ENCODE measurements at places on chromosomes 3 and 15. TPM values are rescaled to one million over a fixed set of nuclear protein-coding genes. Genes with fewer than 3 reads are reported as not detected.

DNA sequence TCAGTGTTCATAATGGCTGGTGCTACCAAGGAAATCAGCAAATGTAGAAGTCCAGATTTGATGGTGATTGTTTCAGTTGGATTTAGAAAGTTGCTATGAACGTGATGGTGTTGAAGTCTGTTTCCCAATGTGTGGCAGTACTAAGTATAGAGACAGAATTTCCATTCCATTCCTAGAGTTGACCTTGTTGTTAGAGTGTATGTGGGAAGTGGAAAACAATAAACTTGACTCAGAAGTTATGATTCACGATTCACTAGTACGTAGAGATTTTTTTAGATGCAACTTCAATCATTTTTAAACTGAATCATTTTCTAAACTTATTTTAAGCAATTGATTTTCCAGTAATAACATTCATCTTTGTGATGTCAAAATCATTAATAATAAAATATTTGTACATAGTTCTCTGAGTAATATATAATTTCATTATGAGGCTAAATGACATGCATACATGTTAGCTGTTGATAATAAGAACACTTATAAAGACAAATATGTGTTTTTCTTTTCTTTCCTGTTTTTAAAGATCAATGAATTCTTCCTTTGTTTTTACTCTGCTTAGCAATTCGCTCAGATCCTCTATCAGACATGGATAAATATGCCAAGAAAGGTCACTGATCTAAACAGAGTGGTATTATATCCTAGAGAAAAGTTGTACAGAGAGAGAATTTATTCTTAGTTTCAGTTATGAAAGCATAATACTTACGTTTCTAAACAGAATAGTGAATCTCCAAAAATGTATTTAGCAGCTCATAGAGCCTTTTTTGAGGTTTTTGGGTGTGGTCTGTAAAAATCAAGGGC, 108.8 kb upstream of the GPR149 start:
- no peak for DNase-seq
- no peaks in the 10 kb centered on the region for H3K4me1 ChIP-seq
- no peak overlapping the region for H3K27ac ChIP-seq
- no peaks in the 10 kb centered on the region for H3K27me3 ChIP-seq

GRCh38 chr3:77906102-77906709, 866.3 kb downstream of the ROBO2 start:
- no peak overlapping the region for H3K27ac ChIP-seq
- H3K36me3 ChIP-seq = no peaks in the 10 kb centered on the region
- H3K4me3 ChIP-seq = no peak overlapping the region

Gene GOLGA6B
- total RNA-seq = not detected

DNA sequence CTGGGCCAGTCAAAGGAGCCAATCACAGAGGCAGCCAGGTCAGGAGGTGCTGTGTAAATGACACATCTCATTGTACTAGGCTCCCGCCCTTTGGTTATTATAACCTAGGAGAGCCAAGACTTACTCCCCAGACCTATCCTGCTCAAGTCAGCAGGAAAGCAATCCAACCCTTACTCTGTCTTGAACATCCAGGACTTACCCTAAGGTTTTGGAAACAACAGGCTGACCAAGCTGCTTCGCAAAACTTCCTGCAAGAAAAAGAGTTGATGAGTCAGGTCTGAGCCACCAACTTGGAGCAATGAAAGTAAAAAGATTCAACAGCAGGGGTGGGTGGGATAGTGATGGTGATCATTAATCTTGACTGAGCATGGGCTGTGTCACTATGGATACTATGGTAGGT, 144.4 kb downstream of the MYLK start:
- no peak overlapping the region for H3K4me3 ChIP-seq
- no peaks in the 10 kb centered on the region for H3K27me3 ChIP-seq
- DNase-seq = peak; percentile 93
- peak overlapping the region; percentile 95 for H3K27ac ChIP-seq
- H3K36me3 ChIP-seq = peaks cover 43% of the 10 kb centered on the region

Gene CISH
- total RNA-seq = 0.90 TPM

Gene ADAMTS7
- 0.83 TPM for total RNA-seq

Gene CLEC3B
- 1.9 TPM for total RNA-seq

Gene FSIP1
- 0.18 TPM for total RNA-seq

DNA sequence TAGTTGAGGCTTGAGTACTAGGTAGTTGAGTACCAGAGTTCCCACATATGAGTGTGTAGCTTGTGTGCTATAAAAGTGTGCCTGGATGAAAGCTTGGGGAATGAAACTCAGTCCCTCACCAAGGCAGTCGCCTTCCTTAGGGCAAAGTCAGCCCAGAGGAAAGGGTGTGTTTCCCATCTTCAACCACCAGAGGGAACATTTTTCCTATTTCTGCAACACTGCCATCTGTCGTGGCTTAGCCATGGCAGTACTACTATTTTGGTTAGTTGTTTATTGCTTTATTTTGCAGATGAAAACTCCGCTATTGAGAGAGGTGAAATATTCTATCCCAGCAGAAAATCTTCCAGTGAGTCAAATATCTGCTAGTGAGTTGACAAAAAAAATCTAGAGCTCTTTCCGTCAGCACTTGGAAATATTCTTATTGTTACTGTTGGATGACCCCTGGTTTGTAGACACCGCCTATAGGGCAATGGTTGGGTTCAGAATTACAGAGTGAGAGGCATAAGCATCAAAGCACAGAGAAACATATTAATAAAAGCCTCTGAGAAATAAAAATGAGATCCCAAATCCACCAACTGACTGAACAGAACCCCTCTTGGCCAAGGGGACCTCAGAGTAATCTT, 239.9 kb downstream of the CPNE4 start:
- no peaks in the 10 kb centered on the region for H3K4me1 ChIP-seq
- H3K36me3 ChIP-seq = no peaks in the 10 kb centered on the region
- DNase-seq = peak; percentile 52
- no peak overlapping the region for H3K27ac ChIP-seq
- no peak overlapping the region for H3K4me3 ChIP-seq
- no peaks in the 10 kb centered on the region for H3K27me3 ChIP-seq

Gene ZNF385D
- 0.28 TPM for total RNA-seq

DNA sequence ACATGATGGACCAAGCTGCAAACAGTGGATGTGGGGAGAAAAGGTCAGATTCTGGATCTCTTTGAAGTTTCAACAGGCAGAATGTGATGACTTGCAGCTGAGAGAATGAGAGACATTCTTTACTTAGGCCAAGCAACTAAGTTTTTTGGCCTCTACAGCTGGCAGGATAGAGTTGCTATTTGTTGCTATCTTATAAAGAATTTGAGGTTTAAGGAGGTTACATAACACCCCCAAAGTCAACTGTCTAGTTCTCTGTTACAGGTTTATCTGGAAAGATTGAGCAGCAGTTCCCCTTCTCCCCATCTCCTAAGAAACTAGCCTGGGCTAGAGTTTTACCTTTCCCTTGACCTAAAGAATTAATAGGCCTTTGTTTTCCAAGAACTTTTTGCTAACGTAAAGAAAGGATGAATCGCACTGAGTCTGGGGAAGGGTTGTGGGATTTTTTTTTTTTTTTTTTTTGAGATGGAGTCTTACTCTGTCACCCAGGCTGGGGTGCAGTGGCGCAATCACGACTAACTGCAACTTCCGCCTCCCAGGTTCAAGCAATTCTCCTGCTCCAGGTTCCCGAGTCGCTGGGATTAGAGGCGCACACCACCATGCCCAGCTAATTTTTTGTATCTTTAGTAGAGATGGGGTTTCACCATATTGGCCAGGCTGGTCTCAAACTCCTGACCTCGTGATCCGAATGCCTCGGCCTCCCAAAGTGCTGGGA, 26.6 kb upstream of the SLMAP start:
- H3K27me3 ChIP-seq = no peaks in the 10 kb centered on the region
- H3K4me1 ChIP-seq = peaks cover 3% of the 10 kb centered on the region
- H3K36me3 ChIP-seq = no peaks in the 10 kb centered on the region
- H3K27ac ChIP-seq = no peak overlapping the region

- DNase-seq = no peak
- H3K4me3 ChIP-seq = no peak overlapping the region
- H3K36me3 ChIP-seq = no peaks in the 10 kb centered on the region
- H3K27ac ChIP-seq = no peak overlapping the region
- no peaks in the 10 kb centered on the region for H3K27me3 ChIP-seq
These were observed 320.6 kb upstream of the TBL1XR1 start for GRCh38 chr3:177517906-177518305.

GRCh38 chr3:65633018-65633638, 405.6 kb downstream of the MAGI1 start:
- no peak overlapping the region for H3K4me3 ChIP-seq
- H3K4me1 ChIP-seq = peaks cover 3% of the 10 kb centered on the region
- peak; percentile 39 for DNase-seq
- H3K36me3 ChIP-seq = no peaks in the 10 kb centered on the region

GRCh38 chr3:45199837-45200648, 26.0 kb downstream of the TMEM158 start:
- peak; percentile 92 for DNase-seq
- no peaks in the 10 kb centered on the region for H3K36me3 ChIP-seq
- peak overlapping the region; percentile 59 for H3K27ac ChIP-seq
- no peaks in the 10 kb centered on the region for H3K27me3 ChIP-seq
- no peak overlapping the region for H3K4me3 ChIP-seq

DNA sequence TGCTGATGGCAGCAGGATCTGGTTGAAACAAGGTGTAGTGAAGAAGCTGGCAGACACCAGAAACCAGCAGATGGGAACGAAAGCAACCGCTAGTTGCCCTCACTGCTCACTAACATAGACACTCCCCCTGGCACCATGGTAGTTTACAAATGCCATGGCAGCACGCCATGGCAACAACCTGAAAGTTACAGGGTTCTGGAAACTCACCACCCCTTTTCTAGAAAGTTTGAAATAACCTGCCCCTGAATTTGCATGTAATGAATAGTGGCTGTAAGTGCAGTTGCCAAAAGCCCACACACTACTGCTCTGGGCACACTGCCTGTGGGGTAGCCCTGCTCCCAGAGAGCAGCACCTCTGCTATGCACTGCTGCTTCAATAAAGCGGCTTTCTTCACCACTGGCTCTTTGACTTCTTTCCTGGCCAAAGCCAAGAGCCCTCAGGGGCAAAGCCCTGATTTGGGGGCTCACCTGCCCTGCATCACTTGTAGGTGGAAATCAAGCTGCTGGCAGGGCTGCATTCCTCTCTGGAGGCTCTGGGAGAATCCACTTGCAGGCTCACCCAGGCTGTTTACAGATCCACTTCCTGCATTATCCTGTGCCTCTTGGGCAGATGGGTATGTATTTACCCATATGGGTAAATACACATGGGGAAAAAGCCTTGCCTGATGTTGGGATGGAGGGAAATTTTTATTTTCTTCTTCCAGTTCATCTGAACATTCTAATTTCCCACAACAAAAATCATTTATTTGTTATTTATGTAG, 2.0 kb upstream of the GP9 start:
- H3K36me3 ChIP-seq = no peaks in the 10 kb centered on the region
- H3K4me3 ChIP-seq = no peak overlapping the region
- peaks cover 2% of the 10 kb centered on the region for H3K4me1 ChIP-seq

DNA sequence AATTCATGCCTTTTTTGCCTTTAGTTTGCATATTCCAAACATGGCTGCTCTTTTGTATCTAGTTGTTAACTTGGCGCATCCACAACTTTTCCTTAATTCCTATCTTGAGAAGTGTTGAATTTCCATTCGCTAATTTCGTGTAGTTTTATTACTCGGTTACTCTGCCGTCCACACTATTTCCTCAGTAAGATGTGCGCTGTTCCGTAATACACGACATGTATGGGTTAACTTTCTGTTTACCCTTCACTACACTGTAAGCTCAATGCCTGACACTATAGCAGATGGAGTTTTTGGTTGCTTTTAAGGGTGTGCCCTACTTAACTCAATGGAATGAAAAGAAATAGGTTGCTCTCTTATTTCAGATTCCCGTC, 724 bp downstream of the RPSA start:
- peak overlapping the region; percentile 74 for H3K27ac ChIP-seq
- H3K27me3 ChIP-seq = no peaks in the 10 kb centered on the region
- peaks cover 2% of the 10 kb centered on the region for H3K4me1 ChIP-seq
- DNase-seq = peak; percentile 19
- peaks cover 33% of the 10 kb centered on the region for H3K36me3 ChIP-seq

- peaks cover 21% of the 10 kb centered on the region for H3K27me3 ChIP-seq
- no peaks in the 10 kb centered on the region for H3K36me3 ChIP-seq
- H3K27ac ChIP-seq = no peak overlapping the region
- DNase-seq = no peak
These were observed 31.4 kb upstream of the CHRNB4 start for GRCh38 chr15:78672285-78673014.

Gene C3orf20
- total RNA-seq = not detected

GRCh38 chr15:81781395-81781794, 264.4 kb downstream of the MEX3B start:
- peaks cover 14% of the 10 kb centered on the region for H3K27me3 ChIP-seq
- H3K4me3 ChIP-seq = no peak overlapping the region
- H3K27ac ChIP-seq = no peak overlapping the region

- no peaks in the 10 kb centered on the region for H3K36me3 ChIP-seq
- no peaks in the 10 kb centered on the region for H3K27me3 ChIP-seq
- peaks cover 40% of the 10 kb centered on the region for H3K4me1 ChIP-seq
- peak; percentile 95 for DNase-seq
These were observed 52.2 kb upstream of the HEG1 start for GRCh38 chr3:125107861-125108567.

Gene RCCD1
- 4.4 TPM for total RNA-seq

Gene ZNF860
- total RNA-seq = 0.56 TPM

Gene VEPH1
- total RNA-seq = 130 TPM

Gene SAMD7
- total RNA-seq = not detected

Gene NOX5
- total RNA-seq = not detected

DNA sequence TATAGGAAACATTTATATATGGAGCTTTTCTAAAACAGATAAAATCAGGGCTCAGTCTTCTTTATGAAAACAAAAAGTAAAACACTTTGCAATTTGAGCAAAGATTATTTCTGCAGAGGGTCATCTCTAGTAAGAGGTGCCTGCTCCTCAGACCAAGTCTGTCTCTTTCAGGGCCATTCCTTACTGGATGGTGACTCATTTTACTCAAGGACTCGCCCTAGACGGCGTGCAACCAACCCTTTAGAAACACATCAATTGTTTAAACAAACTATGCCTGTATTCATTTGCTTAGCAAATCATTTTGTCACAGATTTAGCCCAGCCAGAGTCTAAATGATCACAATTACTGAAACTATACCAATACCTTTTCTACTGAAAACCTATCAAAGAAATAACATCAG, 242.8 kb upstream of the ICE2 start:
- H3K4me3 ChIP-seq = no peak overlapping the region
- peak; percentile 80 for DNase-seq
- H3K4me1 ChIP-seq = peaks cover 7% of the 10 kb centered on the region
- H3K27ac ChIP-seq = no peak overlapping the region

DNA sequence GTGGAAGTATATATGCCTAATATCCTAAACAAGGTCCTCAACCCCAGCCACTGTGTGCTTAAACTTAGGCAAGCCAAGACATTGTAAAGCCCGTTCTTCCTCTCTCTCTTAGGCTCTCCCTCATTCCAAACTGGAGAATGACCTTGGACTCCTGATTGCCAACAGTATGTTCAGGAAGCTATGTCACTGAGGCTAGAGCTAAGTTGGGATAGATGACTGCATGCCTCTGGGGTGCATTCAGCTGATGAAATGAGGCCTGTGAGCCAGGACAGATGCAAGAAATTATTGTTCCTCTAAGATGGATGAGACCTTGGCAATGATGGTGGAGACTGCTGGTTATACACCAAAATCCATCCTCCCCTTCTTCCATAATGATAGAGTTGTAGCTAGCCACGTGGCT, 27.9 kb upstream of the TBC1D21 start:
- H3K27ac ChIP-seq = no peak overlapping the region
- no peaks in the 10 kb centered on the region for H3K36me3 ChIP-seq
- no peak overlapping the region for H3K4me3 ChIP-seq
- H3K27me3 ChIP-seq = peaks cover 56% of the 10 kb centered on the region

GRCh38 chr15:100334905-100335304, 6.9 kb downstream of the ADAMTS17 start:
- H3K4me3 ChIP-seq = no peak overlapping the region
- no peak overlapping the region for H3K27ac ChIP-seq
- no peak for DNase-seq
- H3K27me3 ChIP-seq = no peaks in the 10 kb centered on the region
- no peaks in the 10 kb centered on the region for H3K36me3 ChIP-seq
